ENCODE measurements at places on chromosomes 2 and 18. TPM values are rescaled to one million over a fixed set of nuclear protein-coding genes. Genes with fewer than 3 reads are reported as not detected.

Gene TCF23
- not detected for polyA plus RNA-seq

Gene CPLX4
- not detected for polyA plus RNA-seq

Gene BMP10
- polyA plus RNA-seq: not detected

Gene DSC3
- polyA plus RNA-seq: 0.01 TPM

Gene FOXI3
- polyA plus RNA-seq: not detected

DNA sequence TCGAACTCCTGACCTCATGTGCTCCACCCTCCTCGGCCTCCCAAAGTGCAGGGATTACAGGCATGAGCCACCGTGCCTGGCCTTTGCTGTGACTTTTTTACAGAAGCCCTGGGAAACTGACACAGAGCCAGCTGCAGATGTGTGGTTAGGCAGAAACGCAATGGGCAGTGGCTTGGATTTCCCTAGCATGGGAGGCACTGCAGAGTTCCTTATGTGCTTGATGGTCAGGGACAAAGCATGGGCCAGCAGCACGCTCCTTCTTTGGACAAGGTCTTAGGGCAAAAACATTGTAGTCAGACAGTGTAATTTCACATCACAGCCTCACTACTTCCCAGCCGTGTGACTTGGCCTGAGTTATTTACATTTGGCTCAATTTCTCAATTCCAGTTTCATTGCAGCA, 153.9 kb downstream of the RNF144A start:
- DNase-seq: no peak

- no peak for DNase-seq
Measured at GRCh38 chr2:84694088-84694622, 177.9 kb downstream of the DNAH6 start.

DNA sequence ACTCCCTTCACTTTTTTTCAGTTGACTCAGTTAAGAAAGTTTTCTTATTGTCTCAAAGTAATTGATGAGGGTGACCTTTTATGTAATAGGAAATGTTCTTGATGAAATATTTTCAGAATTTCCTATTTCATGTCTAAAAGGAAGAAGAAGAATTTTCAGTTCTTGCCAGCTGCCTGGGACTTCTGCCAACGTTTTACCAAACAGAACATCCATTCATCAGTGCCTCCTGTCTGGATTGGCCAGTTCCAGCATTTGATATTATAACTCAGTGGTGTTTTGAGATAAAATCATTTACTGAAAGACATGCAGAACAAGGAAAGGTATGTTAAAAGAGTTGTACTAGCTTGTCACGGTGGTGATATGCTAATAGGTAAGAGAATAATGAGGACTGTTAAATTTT, 104.7 kb upstream of the MYO3B start:
- peak; percentile 71 for DNase-seq

DNA sequence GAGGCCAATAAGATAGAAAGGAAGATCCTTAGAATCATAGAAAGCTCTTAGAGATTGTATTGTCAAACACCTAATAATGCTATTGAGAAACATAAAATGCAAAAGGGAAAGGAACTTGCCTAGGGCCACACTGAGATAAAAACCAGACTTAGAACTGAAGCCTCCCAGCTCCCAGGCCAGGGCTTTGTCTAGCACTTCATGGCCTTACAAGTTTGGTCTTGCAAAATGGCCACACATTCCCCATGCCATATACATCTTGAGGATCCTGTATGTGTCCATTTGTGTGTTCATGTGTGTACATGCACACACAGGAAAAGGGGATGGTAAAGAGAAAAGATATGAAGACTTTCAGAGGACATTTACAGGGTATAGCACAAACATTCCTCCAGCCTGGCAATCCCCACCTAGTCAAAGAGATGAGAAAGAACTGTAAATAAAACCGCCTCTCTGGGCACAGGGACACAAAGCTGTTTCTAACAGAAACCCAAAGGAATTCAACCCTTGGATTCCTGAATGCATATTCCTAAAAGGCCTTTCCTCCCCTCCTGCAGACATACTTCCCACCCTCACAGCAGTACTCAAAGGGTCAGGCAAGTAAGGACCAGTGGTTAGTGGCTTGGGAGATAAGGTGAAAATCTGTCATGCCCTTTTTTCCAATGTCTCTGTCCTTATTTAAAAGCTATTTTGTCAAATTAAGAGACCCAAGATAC, 99.7 kb upstream of the KLHL29 start:
- DNase-seq: no peak

DNA sequence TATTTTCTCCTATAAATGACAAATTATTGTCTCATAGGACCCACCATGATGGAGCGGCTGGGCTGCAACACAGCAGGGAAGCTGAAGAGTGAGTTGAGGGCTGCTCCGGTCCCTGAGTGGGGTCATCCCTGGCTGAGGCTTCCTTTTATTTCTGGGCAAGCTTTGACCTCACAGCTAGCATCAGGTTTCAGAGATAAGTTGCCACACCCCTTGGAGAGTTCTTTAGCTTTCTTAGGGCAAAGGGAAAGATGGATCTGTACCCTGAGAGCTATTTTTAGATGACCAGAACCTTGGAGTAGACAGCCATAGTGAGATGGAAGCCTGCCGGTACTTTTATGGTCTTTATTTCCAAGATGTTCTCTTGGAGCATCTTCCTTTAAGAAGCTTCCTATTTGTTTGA, 11.5 kb downstream of the MYL1 start:
- no peak for DNase-seq

DNA sequence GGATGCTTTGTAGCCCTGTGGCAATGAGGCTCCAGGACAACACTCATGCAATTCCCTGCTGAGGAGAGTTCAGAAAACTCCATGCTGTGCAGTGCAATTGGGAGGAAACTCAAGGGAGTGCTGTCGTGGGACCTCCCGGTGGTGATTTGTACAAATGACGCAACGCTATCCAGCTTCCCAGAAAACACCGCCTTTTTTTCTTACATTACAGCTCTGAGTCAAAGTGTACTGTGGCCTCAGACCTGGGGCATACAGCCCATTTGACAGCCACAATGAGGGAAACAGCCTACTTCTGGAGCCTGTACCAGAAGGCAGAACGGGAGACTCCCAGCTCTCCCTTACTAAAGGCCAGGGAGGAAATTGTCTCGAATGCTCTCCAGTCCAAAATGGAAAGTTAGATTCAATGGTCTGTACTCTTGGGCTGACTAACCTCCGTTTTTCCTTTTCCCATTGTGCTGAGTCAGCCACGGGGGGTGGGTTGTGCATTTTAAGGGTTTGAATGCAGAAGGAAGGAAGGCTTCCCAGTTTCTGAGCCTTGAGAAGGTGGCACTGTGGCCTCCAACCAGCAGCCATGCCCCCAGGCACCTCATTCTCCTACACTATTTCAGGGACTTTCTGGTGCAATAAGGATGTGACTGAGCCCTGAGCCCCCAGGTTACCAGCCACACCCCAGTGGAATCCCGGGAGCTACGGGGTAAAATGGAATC, 16.4 kb upstream of the CYP1B1 start:
- peak; percentile 80 for DNase-seq

GRCh38 chr2:64144057-64145013, at the start of gene PELI1:
Gene PELI1 (minus strand): TSS chr2:64144420. CDS start chr2:64108310, 36,110 bp downstream.
- DNase-seq: peak; percentile 95

DNA sequence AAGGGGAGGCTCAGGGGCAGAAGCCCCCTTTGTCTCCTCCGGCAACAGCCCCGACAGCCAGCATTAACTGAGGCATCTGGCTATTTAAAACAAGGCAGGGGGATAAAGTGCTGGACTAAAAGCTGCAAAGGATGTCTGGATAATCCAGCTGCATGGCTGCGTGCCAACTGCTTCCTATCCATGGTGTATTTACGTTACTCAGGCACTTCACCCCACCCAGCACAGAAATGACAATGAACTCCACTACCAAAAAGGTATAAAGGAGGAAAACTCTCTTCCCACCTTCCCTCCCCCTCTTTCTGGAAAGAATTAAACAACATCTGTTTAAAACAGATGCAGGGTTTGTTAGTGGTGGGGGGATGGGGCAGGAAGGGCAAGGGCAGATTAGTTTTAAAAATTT, 82.5 kb downstream of the SPRED2 start:
- DNase-seq: peak; percentile 86

GRCh38 chr2:114534116-114535084, 92.0 kb downstream of the DPP10 start:
- DNase-seq: no peak

DNA sequence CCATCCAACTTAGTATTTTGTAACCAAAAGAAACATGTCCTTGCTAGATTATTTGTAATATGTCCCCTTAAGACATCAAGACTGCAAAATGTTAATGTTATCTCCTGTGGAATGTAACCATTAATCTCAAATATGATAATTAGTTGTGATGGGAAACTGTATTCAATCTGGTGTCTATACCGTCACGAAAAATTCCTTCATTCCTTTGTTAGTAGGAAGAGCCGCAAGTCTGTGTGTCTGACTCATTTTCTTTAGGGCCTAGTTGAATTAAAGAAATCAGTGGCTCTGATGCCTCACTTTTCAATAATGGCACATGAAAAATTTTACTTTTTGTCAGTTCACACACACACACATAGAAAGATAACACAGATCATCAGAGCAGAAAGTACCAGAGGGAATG, 127.1 kb upstream of the CHAC2 start:
- no peak for DNase-seq

DNA sequence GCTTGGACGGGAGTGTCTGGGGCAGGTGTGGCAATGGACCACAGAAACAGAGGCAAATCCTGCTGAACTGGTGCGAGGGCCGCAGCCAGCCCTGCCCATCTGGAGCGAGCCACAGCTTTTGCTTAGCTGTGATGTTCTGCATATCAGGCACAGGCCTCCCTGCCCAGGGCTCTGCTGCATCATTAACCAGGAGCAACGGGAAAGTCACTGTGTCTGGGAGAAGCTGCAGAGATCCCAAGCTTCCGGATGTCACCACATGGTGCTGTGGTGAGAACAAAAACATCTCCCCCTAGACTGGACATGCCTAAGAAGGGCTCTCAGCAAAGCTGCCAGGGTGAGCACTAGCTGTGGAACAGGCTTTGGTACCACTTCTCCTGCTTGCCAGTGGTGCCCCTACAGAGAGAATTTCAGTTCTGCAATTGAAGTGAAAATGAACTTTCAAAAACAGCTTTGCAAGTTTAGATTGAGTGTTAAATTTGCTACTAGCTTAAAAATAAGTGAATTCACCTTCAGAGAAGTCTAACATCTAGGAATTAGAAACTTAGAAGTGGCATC, 172.9 kb upstream of the MYT1L start:
- DNase-seq: no peak

- DNase-seq: no peak
Measured at GRCh38 chr2:54279385-54279784, 23.4 kb upstream of the TSPYL6 start.

GRCh38 chr18:69725855-69726508, 221.7 kb downstream of the CD226 start:
- DNase-seq: no peak

DNA sequence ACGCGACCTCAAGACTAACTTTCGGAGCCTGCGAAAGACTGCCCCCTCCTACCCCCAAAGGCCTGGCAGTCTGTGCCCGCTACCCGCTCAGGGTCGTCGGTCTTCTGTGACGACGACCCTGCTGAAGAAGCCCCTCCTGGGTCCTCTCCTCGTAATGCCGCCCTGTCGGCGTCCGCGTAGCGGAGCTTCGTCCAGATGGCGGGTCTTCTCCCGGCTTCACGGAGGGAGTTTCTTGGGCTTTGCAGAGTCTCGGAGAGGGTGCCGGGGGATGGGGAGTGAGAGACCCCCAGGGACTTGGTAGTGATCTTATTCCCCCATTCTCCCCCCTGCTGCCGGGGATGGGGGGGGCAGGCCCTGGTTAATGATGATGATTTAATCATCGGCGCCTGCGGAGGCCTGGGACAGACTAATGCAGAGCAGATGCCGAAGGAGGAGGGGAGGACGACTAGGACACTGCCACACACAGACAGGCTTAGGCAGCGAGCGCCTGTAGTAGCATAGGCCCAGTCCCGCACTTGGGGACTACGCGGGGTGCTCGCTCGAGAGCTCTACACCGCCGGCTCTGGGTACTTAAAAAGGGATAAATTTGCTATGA, 528 bp upstream of the PCGF1 start:
- peak; percentile 38 for DNase-seq

DNA sequence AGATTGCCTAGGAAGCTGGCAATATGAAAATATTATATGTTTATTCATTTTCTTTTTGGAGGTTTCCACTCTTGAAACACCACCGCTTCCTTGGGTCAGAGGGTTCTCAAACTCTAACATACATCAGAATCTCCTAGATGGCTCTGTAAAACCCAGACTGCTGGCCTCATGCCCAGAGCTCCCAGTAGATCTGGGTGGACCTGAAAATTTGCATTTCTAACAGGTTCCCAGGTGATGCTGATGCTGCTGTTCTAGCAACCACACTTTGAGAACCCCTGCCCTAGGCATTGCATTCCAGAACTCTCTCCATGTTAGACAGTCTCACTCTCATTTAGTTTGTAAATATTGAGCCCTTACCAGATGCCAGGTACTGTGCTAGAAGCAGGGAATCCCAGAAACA, 139.4 kb downstream of the FAM210A start:
- DNase-seq: no peak

DNA sequence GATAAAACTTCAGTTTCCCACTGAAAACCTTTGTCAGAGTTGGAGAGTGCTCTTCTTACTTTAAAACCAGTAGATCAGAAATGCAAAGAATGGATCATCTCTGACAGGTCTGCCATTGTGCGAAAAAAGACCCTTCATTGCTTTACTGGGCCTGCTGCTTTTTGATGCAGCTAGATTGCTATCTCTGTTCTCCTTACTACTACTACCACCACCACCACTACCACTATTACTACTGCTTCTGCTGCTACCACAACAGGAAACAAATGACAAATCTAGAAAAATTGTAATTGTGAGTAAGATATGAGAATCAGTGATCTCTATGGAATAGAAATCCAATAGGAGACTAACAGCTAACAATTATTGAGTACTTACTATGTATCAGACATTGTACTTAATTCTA, 85.8 kb downstream of the PKP4 start:
- DNase-seq: no peak

DNA sequence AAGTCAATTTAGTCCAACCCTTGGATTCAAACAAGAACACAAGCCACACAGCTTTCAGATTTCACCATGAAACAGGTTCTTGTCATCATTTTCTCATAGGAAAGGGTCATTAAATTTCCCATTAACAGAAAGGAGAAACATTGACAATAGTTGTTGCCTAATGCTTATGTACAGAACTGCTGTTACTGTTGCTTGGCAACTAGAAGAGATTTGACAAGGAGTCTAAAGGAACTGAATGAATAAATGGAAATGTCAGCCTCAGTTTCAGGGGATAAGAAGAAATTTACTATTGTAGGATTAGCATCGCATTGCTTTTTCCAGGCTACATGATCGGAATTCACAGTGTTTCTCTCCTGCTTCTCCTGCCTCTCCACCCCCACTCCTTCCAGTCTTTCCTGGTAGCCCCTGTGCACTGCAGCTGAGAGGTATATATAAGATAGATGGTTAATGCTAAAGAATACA, 90.3 kb downstream of the SPATS2L start:
- peak; percentile 39 for DNase-seq

DNA sequence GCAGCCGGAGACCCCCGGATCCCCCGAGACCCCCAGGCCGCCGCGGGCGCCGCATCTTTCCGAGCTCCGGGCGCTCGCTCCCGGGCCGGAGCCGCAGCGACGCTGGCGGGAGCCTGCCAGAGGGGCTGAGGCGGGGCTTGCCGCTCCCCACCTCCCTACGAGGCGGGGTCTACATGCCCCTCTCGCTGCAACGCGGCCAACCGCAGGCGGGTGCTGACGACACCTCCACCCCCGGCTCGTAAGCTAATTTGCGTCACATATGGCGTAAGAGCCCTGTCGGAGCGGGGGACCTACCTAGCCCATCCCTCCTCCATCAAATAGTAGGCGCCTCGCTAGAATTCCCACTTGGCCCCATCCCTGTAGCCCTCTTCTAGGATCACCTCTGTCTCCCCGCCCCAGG, at the start of gene PTPRN:
PTPRN (minus strand) TSS at position 124 of the 400 bp plus-strand sequence; CDS start at position 55, 69 bp downstream.
- peak; percentile 87 for DNase-seq

Data from IMR-90 (cell line).